Small intestine (tissue), 16 donors: ENCODE measurements at places on chromosomes 1 and 21. TPM values are rescaled to one million over a fixed set of nuclear protein-coding genes. Genes with fewer than 3 reads are reported as not detected.
A peak's percentile ranks its signal among the peaks of the same experiment; 100 is the strongest.

ADAM30 gene
- not detected for polyA plus RNA-seq

- no peaks in the 10 kb centered on the region for H3K36me3 ChIP-seq
- H3K4me3 ChIP-seq, result no peak overlapping the region
- no peak overlapping the region for H3K27ac ChIP-seq
- no peak for DNase-seq
These were observed 24.3 kb upstream of the NID1 start for GRCh38 chr1:236089046-236089773.

GRCh38 chr1:902802-903201 is 20.9 kb upstream of the SAMD11 start:
- no peak for DNase-seq
- H3K27me3 ChIP-seq, result peaks cover 45% of the 10 kb centered on the region
- no peaks in the 10 kb centered on the region for H3K4me1 ChIP-seq

DNA sequence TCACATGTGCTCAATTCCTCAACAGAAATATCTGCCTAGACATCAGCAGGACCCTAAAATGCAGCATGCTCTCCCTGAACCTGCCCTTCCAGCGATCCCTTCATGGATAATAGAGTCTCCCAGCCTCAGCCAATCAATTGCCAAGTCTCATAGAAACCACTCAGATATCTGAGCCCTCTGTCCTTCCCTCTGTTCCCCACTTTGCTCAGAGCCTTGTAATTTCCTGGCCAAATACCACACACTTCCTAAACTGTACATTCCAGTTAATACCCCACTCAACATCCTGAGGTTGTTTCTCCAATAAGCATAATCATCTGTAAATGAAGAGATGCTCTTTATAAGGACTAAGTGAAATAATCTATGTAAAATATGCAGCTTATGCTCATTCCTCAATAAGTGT is 59.3 kb upstream of the PTGFRN start:
- DNase-seq, result no peak
- H3K4me1 ChIP-seq, result no peaks in the 10 kb centered on the region
- no peaks in the 10 kb centered on the region for H3K36me3 ChIP-seq
- no peak overlapping the region for H3K27ac ChIP-seq
- H3K27me3 ChIP-seq, result no peaks in the 10 kb centered on the region
- no peak overlapping the region for H3K4me3 ChIP-seq

DNA sequence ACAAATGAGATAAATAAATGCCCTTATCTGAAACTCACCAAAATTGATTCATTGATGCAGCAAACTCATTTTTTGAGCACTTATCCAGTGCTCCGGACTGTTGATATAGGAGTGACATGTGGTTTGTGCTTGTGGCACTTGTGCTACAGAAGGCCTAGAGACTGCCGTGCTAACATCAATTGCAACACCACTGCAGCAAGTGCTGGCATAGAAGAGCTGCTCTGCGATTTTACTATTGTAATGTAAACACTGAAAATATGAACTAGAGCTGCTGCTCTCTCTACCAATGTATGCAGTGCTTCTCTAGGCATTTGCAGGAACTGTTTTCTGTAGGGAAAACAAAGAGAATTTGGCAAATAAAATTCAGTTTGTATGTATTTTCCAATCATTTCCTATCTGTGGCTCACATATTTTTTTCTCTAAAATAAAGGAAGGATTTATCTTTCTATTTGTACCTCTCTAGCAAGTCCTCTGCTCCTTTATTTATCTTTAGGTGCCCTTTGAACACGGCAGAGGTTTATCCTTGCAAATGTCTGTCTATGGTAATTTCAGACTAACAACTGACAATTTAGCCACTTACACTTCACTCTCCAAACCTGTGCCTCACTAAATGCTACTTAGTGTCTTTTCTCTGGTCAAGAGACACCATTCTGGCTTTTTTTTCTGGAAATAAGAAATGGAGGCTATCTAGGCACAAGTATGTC is 409.5 kb upstream of the ADGRL2 start:
- no peaks in the 10 kb centered on the region for H3K27me3 ChIP-seq
- H3K27ac ChIP-seq, result no peak overlapping the region
- no peaks in the 10 kb centered on the region for H3K36me3 ChIP-seq
- no peak overlapping the region for H3K4me3 ChIP-seq
- no peaks in the 10 kb centered on the region for H3K4me1 ChIP-seq
- DNase-seq, result no peak

DNA sequence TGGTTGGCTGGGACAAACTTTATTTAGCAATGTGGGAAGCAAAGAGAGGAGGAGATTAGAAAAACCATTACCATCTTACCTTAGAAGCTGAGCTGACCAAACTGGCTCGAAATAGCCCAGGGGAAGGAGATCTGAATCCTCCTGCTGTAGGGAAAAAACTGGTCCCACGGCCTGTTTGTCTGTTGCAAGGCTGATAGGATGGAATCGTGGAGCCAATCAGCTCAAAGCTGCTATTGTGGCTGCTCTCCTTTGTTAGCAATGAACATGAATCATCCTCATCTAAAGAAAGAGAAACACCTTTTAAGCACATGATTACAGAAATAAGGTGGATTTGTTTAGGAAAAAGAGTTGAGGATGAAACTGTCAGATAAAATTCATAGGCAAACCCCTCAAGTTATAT is 21.5 kb downstream of the CLSPN start:
- no peaks in the 10 kb centered on the region for H3K27me3 ChIP-seq
- DNase-seq, result no peak
- no peak overlapping the region for H3K27ac ChIP-seq
- no peak overlapping the region for H3K4me3 ChIP-seq
- H3K36me3 ChIP-seq, result no peaks in the 10 kb centered on the region

DNA sequence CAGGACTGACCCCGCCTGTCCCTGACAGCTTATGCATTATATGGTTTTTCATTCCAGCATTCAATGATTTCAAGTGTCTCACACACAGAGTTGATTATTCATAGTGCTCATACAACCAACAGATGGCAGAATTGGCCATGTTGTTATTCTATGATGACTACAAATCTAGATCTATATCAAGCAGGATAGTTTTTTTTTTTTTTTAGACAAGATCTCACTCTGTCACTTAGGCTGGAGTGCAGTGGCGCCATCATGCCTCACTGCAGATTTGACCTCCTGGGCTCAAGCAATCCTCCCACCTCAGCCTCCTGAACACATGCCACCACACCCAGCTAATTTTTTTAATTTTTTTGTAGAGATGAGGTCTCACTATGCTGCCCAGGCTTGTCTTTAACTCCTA is 40.1 kb upstream of the LRRC8D start:
- H3K27me3 ChIP-seq, result no peaks in the 10 kb centered on the region
- no peaks in the 10 kb centered on the region for H3K36me3 ChIP-seq
- H3K4me3 ChIP-seq, result no peak overlapping the region
- no peak overlapping the region for H3K27ac ChIP-seq
- H3K4me1 ChIP-seq, result no peaks in the 10 kb centered on the region
- peak; percentile 15 for DNase-seq

GRCh38 chr1:165826565-165827267 is 698 bp upstream of the UCK2 start:
- no peak overlapping the region for H3K27ac ChIP-seq
- peaks cover 3% of the 10 kb centered on the region for H3K4me1 ChIP-seq

- no peaks in the 10 kb centered on the region for H3K27me3 ChIP-seq
- H3K4me3 ChIP-seq, result no peak overlapping the region
- no peaks in the 10 kb centered on the region for H3K36me3 ChIP-seq
- H3K27ac ChIP-seq, result no peak overlapping the region
- no peak for DNase-seq
These were observed 145.6 kb downstream of the CAMTA1 start for GRCh38 chr1:6930732-6931300.

ERICH3 gene
- polyA plus RNA-seq, result 0.32 TPM

DNA sequence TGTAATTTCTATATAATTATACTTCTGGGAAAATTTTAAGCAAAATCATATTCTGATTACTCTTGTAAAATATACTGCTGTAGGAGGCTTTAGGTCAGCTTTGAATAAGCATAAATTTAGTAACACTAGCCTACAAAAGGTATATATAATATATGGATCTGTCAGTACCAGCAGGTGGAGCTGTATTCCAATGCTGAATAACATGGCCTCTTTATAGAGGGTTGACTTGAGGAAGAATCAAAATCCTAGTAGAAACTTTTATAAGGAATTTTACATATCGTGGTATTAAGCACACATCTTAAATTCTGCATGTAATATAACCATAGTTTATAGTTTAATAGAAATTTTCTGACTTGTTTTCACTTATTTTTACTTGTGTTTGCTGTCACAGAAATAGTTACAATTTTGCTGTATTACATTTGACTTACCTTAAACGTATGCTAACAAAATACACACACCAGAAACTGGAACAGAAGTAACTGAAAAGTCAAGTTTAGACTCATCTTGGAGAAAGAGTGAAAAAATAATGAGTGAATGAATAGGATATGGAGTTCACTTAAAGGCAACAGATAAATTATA is 79.3 kb downstream of the HMCN1 start:
- H3K27me3 ChIP-seq, result no peaks in the 10 kb centered on the region
- peak; percentile 59 for DNase-seq
- H3K4me1 ChIP-seq, result no peaks in the 10 kb centered on the region
- H3K4me3 ChIP-seq, result no peak overlapping the region

DNA sequence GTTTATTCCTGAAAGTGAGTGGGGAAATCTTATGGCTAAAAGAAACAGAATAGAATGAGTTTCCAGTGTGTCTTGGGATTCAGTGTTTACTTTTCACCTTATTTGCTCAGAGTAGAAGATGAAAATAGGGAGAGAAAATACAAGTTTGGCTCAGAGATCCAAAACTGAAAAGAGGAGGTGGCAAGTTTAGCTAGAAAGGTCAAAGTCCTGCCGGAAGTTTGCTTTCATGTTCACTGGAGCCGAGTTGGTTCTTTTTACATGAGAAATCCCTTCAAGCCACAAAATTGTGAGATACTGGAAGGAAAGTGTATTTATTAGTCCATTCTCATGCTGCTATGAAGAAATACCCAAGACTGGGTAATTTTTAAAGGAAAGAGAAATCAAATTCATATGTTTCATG is 604.6 kb downstream of the MRPL39 start:
- H3K27me3 ChIP-seq, result no peaks in the 10 kb centered on the region
- no peak for DNase-seq
- H3K4me3 ChIP-seq, result no peak overlapping the region

- H3K27ac ChIP-seq, result peak overlapping the region; percentile 30
- no peaks in the 10 kb centered on the region for H3K4me1 ChIP-seq
- no peaks in the 10 kb centered on the region for H3K36me3 ChIP-seq
- peak; percentile 64 for DNase-seq
- no peaks in the 10 kb centered on the region for H3K27me3 ChIP-seq
These were observed 16.6 kb downstream of the EVI5 start for GRCh38 chr1:92768296-92768695.

EDN2 gene
- polyA plus RNA-seq, result 22.8 TPM

CYYR1 gene
- polyA plus RNA-seq, result 2.2 TPM

TAS1R1 gene
- polyA plus RNA-seq, result not detected

RNF186 gene
- 162 TPM for polyA plus RNA-seq

EPHA8 gene
- polyA plus RNA-seq, result 0.64 TPM

GRCh38 chr1:52264530-52265115 is 101.4 kb downstream of the CC2D1B start:
- H3K27ac ChIP-seq, result no peak overlapping the region
- H3K4me1 ChIP-seq, result peaks cover 4% of the 10 kb centered on the region
- no peaks in the 10 kb centered on the region for H3K27me3 ChIP-seq
- DNase-seq, result no peak
- no peak overlapping the region for H3K4me3 ChIP-seq
- H3K36me3 ChIP-seq, result peaks cover 2% of the 10 kb centered on the region

DNA sequence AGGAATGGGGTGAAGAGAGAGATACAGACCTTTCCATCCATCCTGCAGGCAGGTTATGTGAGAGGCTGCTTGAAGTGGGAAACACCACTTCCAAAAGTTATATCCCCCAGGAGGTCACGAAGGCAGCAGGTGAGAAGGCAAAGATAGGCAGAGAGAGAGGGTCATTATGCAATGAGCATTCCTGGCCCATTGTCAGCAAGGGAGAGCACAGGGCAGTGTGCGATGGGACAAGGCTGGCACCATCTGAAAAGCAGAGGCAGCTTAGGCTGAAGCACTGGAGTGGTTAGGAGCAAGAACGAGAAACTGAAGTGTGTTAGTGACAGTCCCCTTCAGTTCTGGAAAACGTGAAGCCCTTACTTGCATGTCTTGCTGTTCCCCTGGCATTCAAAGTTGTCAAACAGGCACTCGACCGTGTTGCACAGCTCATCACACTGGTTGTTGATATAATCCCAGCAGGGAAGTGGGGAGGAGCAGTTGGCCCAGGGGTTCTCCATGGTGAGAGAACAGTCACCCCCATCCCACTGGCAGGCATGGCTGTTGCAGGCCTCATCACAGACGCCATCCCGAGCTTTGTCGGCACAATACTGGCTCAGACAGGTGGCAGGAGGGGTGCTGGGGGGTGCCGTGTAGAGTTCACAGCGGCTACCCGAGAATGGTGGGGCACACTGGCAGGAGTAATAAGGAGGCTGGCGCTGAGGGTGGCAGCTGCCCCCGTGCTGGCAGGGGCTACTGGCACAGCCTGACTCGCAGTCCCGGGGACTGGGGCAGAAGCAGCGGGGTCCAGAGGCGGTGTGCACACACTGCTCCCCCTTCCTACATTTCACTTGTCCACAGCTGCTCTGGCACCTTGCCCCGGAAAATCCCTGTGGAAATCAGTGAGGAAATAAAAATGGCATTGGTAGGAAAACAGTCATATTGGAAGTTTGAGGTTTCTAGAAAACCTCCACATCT is 28.9 kb upstream of the ADAM30 start:
- DNase-seq, result no peak
- no peak overlapping the region for H3K4me3 ChIP-seq
- H3K27ac ChIP-seq, result no peak overlapping the region
- no peaks in the 10 kb centered on the region for H3K4me1 ChIP-seq
- H3K36me3 ChIP-seq, result no peaks in the 10 kb centered on the region

GRCh38 chr1:87852410-87853161 is 523.9 kb downstream of the LMO4 start:
- no peaks in the 10 kb centered on the region for H3K36me3 ChIP-seq
- peak; percentile 50 for DNase-seq
- no peaks in the 10 kb centered on the region for H3K27me3 ChIP-seq
- no peaks in the 10 kb centered on the region for H3K4me1 ChIP-seq

GRCh38 chr1:160171980-160172379 is 18.4 kb upstream of the CASQ1 start:
- H3K27me3 ChIP-seq, result no peaks in the 10 kb centered on the region
- no peaks in the 10 kb centered on the region for H3K36me3 ChIP-seq
- H3K27ac ChIP-seq, result no peak overlapping the region
- H3K4me1 ChIP-seq, result no peaks in the 10 kb centered on the region
- H3K4me3 ChIP-seq, result no peak overlapping the region

CASZ1 gene
- polyA plus RNA-seq, result 15.4 TPM

- H3K36me3 ChIP-seq, result no peaks in the 10 kb centered on the region
- no peaks in the 10 kb centered on the region for H3K4me1 ChIP-seq
- no peak overlapping the region for H3K27ac ChIP-seq
- DNase-seq, result no peak
- H3K27me3 ChIP-seq, result no peaks in the 10 kb centered on the region
These were observed 209.2 kb upstream of the PTGFR start for GRCh38 chr1:78281580-78281979.

- H3K36me3 ChIP-seq, result peaks cover 68% of the 10 kb centered on the region
- DNase-seq, result peak; percentile 96
- H3K27ac ChIP-seq, result peak overlapping the region; percentile 71
- no peaks in the 10 kb centered on the region for H3K4me1 ChIP-seq
These were observed 21.1 kb upstream of the SRSF4 start for GRCh38 chr1:29202584-29203340.

- no peaks in the 10 kb centered on the region for H3K4me1 ChIP-seq
- no peak for DNase-seq
- H3K36me3 ChIP-seq, result no peaks in the 10 kb centered on the region
- H3K4me3 ChIP-seq, result no peak overlapping the region
- H3K27ac ChIP-seq, result no peak overlapping the region
- H3K27me3 ChIP-seq, result no peaks in the 10 kb centered on the region
These were observed 142.2 kb downstream of the PAPPA2 start for GRCh38 chr1:176605176-176605575.
